ENCODE measurements at places on chromosomes 2 and 18.
A peak's percentile ranks its signal among the peaks of the same experiment; 100 is the strongest.

DNA sequence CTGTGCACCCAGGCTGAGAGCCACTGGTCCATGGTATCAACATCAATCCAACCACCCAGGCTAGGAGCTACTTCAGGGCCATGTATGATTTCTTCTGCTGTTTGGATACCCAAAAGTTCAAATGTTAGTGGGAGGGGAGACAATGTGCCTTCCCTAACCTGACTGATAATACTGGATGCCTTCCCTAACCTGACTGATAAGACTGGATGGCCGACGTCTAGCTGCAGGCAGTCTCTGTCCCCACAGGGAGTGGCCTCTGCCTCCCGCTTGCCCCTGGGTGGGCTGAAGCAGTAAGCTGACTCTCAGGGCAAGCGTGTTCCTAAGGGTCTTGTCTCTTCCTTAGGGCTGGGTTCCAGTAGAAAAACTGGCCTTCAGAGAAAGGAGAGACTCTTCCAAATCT lies 65.8 kb downstream of the ZAP70 start:
- no peak for DNase-seq

GRCh38 chr2:217736776-217737550 lies 265.8 kb downstream of the TNS1 start:
- DNase-seq, result peak; percentile 26

GRCh38 chr2:140504601-140505000 lies 1626.2 kb downstream of the LRP1B start:
- no peak for DNase-seq

- peak; percentile 86 for DNase-seq
Observed at GRCh38 chr18:68494802-68495581, 219.9 kb downstream of the TMX3 start.

GRCh38 chr2:31097962-31098613 lies 40.2 kb downstream of the GALNT14 start:
- DNase-seq, result no peak

DNA sequence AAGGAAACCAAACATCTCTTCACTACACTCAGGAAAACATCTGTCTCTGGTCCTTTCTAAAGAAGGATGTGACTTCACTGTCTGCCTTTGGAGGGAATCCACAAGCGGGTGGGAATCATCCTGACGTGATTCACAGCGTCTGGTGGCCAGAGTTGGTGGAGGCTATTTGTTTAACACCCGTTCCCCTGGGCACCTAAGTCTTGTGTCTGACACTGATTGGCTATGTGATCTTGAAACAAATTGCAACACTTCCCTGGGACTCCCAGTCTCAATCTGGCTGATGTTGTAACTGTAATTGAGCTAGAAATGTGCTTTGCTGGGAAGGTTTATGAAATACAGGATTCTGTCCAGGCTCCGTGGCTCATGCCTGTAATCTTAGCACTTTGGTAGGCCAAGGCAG lies 28.8 kb upstream of the SIX3 start:
- peak; percentile 99 for DNase-seq
